ENCODE measurements at places on chromosomes 7 and 10.
A peak's percentile ranks its signal among the peaks of the same experiment; 100 is the strongest.

DNA sequence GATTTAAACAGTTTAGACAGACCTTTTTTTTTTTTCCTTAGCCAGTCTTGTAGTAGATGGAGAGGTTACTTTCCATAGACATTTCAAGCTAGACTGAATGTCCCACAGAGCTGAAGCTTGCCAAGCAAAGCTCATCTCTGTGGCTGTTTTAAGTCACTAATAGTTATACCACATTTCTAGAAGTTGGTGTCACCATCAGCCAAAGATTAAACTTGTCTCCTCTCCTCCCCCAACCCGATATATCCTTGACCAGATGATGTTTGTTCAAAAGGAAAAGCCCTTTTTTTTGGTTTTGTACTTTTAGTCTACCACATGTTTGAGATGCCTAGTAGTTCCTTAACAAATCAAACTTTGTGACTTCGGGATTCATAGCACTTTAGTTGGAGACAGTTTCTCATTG is 66.1 kb downstream of the ADD3 start:
- no peak for DNase-seq

DNA sequence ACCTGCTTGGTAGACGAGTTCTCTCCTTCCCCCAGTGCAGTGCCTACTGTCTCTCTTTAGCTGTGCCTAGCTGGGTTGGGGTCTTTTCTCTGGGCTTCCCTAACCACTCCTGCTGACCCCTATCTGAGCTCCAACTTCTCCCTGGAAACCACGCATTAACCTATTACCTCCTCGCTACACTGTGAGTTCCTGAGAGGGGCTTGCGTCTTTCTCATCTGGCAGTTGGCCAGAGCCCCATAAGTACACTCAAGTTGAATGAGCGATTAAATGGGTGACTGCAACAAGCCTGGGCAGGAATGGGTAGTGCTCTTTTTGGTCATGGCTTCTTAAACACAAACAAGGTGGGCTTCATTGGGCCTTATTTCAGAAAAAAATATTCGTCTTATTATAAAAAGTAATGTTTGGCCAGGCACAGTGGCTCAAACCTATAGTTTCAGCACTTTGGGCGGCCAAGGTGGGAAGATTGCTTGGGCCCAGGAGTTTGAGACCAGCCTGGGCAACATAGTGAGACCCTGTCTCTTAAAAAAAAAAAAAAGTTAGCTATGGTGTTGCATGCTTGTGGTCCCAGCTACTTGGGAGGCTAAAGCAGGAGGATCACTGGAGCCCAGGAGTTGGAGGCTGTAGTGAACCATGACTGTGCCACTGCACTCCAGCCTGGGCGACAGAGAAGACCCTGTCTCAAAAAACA is 41.4 kb downstream of the SYPL1 start:
- no peak for DNase-seq

DNA sequence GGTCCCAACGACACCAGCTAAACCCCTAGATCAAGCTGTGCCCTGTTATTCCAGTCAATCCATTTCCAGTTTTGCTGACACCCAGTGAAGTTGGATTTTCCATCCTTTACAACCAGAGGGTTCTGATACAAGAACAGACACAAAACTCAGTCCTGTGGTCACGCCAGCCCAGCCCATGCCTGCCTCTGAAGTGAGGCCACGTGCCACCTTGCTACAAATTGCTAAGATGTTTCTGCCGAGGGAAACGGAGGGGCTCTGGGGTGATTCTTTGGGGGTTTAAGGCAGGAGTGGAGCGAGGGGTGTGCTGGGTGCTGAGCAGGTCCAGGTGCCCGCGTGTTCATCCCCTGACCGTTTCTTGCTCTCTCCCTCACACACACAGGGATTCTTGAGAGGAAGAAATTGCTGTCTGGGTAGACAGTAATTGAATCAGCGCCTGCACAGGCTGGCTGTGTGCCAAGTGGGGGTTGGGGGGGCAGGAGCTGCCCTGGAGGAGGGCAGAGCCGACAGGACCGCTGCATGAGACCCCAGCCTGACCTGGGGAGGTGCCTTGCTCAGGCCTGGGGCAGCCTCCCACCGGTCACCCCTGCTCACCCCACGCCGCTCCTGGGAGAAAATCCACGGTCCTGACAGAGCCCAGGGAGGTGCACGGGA is 38.1 kb downstream of the ADAP1 start:
- no peak for DNase-seq

DNA sequence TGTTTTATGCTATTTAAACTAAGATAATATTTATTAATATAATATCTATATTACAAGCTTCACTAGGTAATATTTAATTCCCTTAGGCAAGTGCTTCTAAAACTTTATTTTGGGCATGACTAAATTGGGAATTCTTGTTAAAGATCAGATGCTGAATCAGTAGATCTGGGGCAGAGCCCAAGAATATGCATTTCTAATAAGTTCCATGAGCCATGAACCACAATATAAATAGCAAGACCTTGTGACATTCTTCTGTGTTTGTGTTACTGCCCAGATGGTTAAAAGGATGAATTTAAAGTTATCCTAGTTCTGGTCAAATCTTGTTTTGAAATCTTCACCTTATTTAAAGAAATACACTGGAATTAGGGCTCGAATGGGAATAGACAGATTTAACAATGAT is 258.4 kb upstream of the CACNA2D1 start:
- no peak for DNase-seq

- DNase-seq, result no peak
Observed at GRCh38 chr10:122457934-122458333, 3.4 kb upstream of the HTRA1 start.

DNA sequence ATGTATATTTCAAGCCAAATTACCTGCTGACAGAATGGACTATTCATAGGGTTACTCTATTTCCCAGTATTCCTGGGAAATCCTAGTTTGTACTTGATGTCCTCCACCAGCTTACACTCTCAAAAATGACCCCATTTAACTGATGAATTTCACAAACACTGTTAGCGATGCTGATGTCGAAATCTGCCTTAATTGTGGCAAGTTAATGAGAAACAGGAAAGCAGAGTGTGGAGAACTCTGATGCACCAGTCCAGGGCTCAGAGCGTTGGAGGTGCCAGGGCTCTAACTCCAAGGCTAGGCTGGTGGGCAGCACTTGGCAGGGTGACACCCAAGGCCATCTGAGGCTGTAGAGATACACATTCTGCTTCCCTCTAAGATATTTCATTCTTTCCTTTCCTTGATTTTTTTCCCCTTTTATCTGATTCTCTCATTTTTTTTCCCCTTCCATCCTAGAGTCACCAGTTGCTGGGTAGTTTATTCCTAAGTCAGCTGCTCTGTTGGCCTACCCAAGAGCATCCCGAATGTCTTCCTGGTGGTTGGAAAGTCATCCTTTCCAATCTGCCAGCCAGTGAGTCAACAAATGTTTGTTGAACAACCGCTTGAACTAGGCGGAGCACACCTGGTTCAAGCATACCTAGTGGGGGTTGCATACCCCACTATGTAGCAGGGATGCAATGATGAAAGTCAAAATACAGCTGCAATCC is 525.0 kb upstream of the NRP1 start:
- no peak for DNase-seq

DNA sequence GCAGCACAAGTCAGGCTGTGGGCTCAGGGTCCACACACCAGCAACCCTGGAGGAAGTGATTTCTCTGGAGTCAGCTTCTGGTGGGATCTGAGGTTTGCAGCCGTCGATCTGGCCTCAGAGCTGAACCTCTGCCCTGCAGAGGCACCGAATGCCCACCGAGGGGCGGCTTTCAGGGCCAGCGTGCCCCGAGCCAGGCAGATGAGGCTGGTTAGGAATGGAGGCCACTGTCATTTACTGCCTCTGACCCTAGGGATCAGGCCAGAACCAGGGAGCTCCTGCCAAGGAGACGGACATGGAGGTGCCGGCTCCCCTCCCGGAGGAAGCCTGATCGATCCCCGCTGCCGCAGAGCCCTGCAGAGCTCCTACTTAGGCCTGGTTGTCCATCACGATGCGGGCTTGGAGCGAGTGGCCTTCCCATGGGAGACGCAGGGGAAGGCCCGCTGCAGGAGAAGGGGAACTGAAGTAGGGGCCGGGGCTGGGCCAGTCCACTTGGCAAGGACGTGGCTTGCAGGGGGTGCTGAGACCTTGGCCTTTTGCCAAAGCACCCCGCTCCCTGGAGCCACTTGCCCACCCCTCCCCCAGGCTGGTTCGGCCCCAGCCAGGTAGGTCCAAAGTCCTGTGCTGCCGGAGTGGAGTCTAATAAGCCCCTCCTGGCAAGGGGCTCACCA is 19.6 kb upstream of the ELFN1 start:
- no peak for DNase-seq

GRCh38 chr10:133278577-133279265 is 2.1 kb upstream of the ADAM8 start:
- DNase-seq, result no peak

DNA sequence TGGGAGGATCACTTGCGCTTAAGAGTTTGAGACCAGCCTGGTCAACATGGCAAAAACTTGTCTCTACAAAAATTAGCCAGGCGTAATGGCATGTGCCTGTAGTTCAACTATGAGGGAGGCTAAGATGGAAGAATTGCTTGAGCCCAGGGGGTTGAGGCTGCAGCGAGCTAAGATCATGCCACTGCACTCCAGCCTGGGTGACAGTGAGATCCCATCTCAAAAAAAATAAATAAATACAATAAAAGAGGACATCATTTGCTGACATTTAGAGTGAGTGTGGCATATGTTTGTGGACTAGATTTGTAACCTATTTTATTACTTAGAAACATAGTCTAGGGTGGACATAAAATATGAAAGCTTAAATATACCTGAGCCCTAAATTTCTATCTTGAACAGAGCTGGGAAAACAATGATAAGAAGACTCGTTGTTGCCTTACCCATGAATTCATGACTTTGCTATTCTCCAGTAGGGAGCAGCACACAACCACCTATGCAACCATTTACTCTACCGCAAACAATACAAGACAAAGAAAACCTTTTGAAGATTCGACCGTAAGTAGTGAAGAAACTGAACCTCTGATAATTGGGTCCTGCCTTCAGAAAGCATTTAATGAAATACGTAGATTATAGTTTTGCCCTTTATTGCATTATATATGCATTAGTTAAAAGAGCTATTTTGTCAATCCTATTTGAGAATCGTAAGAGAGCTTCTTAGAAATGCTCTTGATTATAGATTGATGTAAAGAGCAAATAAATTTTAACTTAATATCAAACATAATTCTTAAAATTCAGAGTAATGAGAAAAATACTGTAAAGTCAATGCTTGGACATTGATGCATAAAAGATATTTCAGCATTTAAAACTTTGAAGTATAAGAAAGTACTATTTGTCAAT is 83.5 kb downstream of the GNAT3 start:
- no peak for DNase-seq

- no peak for DNase-seq
Observed at GRCh38 chr10:244227-244626, 109.0 kb downstream of the ZMYND11 start.

- DNase-seq, result no peak
Observed at GRCh38 chr10:34187201-34187600, 627.9 kb downstream of the PARD3 start.

DNA sequence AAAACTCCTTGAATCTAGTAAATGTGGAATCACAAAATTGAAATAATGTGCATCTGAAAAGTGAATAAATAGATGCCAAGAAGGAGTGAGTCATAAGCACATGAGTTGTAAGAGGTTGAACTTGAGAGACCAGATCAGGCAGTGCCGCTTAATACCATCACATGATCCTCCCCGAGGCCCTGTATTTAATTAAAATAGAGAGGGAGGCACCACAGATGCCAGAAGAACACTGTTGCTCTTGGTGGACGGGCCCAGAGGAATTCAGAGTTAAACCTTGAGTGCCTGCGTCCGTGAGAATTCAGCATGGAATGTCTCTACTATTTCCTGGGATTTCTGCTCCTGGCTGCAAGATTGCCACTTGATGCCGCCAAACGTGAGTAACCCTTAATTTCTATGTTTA is at the start of gene GPNMB:
Gene GPNMB, plus strand, starts transcription at position 221 of the 400 bp plus-strand sequence. Its CDS starts 83 bp downstream, at position 304.
- no peak for DNase-seq

DNA sequence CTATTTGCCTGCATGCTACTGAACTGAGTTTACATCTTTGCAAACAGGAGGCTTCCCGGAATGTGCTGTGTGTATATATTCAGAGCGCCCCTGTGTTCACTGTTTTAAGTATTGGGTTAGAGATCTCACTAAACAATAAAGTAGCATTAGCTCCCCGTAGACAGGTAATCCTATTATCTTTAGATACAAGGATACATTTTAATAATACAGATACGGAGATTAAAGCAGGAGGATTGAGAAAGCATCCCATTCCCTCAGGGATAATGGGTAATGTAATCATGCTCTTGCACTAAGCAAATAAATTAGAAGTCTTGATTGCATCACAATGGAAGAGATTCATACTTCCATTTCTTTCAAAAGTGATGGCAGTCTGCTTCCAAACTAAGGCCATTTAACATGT is 809.0 kb downstream of the NRG3 start:
- DNase-seq, result no peak

- DNase-seq, result no peak
Observed at GRCh38 chr10:71666639-71667386, 52.8 kb downstream of the C10orf105 start.

GRCh38 chr7:43669286-43670081 is 59.8 kb downstream of the COA1 start:
- DNase-seq, result peak; percentile 80

DNA sequence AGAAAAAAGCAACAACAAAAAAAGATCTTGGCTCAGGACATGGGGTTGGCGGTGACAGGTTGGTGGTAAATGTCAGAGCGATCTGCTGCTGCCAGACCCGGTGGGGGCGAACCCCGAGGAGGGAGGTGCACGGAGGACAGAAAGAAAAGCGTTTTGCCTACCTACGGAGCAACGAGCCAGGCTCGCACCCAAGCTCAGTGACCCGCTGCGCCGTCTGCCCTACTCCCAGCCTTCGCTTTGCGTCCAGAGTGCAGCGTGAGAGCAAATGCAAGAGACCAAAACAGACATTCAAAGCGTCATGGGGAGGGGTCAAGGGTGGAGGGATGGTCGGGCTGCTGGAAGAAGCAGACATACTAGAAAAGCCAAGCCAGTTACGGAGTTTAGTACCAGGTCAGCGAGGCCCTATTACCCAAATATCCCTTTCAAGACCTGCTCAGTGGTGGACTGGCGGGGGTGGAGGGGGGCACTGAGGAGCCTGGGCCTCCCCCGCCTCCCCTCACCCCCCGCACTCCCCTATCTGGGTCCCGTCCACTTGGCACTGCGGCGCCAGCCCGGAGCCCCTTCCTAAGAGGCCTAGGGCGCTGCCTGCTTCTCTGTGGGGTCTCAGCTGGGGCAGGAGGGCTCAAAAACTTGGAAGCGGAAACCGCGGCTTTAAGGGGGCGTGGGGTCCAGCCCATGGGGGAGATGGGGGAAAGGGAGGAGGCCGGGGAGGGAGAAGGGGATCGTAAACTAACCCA is 66.9 kb downstream of the SLC29A4 start:
- DNase-seq, result no peak

DNA sequence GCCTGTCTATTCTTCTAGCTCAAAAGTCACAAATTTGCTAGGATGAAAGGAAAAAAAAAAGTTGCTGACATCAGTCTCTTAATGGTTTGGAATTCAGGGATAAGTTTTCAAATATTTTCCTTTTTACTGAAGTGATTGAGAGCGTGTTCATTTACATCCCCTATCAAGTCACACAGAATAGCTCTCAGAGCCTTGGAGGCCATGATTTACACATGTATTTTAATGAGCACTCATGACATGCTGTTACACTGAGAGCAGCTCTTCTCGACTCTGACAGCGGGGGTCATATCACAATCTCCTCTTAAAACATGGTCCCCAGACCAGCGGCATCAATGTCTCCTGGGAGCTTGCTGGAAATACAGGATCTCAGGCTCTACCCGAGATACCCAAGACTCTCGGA is 232.7 kb downstream of the POU6F2 start:
- no peak for DNase-seq

GRCh38 chr10:66924674-66925345 is 1.0 kb upstream of the LRRTM3 start:
- no peak for DNase-seq
